Germinal center (tissue), 1 donor: ENCODE measurements at places on chromosomes 7 and 10.

GRCh38 chr10:107829161-107829560 lies 664.7 kb upstream of the SORCS1 start:
- DNase-seq: no peak

- no peak for DNase-seq
Measured at GRCh38 chr10:17368708-17369272, 85.6 kb downstream of the ST8SIA6 start.

DNA sequence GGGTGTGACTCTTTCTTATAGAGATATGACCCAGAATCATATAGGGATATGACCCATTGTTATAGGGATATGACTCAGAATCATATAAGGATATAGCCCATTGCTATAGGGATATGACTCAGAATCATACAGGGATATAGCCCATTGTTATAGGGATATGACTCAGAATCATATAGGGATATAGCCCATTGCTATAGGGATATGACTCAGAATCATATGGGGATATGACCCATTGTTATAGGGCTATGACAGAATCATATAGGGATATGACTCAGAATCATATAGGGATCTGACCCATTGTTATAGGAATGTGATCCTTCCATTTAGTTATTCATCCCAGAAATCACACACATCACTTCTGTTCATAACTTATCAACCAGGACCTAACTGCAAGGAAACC lies 312.2 kb upstream of the ADARB2 start:
- no peak for DNase-seq

- no peak for DNase-seq
Measured at GRCh38 chr7:132404261-132404660, 172.0 kb downstream of the PLXNA4 start.

- DNase-seq: no peak
Measured at GRCh38 chr7:131004371-131004770, 270.4 kb upstream of the KLF14 start.

DNA sequence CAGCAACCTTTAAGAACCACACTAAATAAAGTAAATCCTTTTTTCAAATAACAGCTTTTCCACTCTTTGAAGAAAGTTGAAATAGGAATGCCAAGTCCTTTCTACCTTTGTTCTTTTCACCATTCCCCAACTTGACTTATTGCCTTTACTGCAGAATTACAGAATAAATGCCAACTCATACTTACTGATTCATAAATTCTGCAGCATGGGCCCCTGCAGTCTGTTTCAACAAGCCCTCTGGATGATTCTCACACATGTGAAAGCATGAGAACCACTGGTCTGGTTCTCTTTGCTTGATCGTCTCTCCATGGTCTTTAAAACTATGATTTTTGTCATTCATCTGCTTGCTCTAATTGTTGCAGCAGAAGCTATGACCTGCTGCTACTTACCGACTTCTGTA lies 56.1 kb downstream of the HACD1 start:
- DNase-seq: no peak

DNA sequence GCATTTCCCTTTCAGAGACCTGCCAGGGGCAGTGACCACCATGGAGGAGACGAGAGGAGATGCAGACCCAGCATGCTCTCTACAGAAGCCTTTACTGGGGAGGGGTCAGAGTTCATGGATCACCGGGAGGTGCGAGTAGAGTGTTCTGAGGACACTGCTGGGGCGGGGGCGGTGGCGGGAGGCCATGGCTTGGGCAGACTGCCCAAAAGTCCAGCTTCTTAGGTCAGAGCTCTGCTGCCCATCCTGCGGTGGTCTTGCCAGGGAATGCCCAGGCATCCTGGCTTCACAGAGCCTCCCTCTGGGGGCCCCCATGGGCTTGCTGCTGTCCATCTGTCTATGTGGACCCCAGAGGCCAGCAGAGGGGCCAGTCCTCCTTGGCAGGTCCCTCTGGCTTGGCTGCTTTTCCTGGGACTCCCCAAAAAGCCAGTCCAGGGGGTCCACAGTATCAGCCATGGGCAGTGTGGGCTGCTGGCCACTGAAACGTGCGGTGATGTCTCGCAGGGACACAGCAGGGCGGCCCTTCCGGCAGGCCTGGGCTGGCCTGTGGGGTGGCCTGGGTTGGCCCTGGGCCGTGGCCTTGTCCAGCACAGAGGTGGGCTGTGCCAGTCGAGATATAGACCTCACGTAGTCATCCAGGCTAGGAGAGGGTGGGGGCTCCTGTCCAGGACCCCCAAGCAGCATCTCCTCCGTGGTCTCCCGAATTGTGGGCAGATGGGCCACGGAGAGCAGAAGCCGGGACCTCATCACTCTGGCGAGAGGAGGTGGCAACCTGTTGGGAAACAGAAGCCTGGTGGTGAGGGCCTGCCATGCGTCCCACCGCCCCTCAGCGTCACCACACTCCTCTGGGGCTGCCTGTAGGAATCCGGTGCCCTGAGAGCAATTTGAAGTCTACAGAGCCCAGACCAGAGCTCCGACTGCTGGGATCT lies 1.1 kb downstream of the DEPP1 start:
- no peak for DNase-seq

DNA sequence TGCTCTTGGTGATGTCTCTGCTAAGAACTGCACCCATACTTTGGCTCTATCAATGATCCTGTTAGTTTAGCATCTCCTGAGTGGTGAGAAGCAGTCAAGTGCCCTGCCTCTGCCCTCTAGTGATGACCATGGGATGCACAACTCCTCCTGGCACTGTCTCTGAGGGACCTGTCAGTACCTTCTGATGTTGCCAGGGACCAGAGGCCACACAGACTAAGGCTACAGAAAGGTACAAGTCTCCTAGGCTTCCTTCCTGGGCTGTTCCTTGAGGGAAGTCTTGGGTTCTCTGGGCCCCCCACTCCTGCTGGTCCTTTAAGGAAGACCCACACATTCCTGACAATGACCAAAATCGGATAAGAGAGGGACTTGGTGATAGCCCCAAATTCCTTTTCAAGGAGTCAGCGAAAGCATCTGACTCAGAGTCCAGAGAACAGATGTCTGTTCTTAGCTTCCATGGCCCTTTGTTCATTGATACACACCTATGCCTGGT lies 15.3 kb downstream of the NKX2-3 start:
- DNase-seq: no peak

DNA sequence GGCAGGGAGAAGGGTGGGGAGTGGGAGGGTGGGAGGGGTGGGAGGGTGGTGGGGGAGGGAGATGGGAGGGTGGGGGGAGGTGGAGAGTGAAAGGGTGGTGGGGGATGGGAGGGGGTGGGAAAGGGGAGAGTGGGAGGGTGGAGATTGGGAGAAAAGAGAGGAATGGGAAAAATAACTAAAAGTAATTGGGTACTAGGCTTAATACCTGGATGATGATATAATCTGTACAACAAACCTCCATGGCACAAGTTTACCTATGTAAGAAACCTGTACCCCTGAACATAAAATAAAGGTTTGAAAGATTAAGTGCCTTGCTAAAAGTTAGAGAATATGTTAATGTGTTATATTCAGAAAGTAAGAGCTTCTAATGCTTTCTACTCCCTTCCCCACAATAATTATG lies 564.9 kb downstream of the CNTNAP2 start:
- DNase-seq: no peak

DNA sequence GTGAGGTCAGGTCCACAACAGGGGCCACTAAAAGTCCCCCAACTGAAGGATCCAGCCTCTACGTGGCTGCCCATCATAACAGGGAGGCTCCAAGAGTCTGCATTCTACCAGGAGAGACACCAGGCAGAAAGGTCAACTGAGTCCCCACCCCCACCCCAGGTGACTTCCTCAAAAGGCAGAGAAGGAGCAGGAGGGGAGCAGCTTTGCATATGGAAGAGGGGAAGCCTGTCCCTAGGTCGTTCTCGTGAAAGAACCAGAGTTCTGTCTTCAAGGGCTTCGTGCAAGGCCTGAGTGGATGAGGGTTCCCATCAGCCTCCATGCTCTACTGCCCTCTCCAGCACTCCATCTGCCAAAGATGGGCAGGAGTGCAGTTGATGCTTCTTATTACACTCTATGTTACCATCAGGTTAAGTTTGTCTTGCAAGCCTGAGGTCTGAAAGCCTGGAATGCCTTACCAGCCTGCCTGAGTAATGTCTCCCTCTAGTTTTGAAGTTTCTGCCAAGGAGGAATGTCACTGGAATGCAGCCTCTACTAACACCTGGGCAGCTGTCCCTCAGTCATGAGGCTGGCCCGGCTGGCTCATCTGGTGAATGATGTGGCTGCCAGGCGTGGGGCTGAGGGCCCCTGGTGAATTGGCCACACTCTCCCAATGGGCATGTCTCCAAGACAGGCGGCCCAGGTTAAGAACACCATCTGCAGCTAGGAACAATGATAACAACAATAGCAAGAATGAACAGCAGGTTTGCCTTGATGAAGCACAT lies 54.3 kb upstream of the SMNDC1 start:
- DNase-seq: peak; percentile 57
